ENCODE measurements at places on chromosomes 13 and 19.

- DNase-seq = no peak
Measured at GRCh38 chr13:113123226-113124201, 915 bp downstream of the F10 start.

- DNase-seq = no peak
Measured at GRCh38 chr13:30313311-30313710, 6.0 kb upstream of the KATNAL1 start.

DNA sequence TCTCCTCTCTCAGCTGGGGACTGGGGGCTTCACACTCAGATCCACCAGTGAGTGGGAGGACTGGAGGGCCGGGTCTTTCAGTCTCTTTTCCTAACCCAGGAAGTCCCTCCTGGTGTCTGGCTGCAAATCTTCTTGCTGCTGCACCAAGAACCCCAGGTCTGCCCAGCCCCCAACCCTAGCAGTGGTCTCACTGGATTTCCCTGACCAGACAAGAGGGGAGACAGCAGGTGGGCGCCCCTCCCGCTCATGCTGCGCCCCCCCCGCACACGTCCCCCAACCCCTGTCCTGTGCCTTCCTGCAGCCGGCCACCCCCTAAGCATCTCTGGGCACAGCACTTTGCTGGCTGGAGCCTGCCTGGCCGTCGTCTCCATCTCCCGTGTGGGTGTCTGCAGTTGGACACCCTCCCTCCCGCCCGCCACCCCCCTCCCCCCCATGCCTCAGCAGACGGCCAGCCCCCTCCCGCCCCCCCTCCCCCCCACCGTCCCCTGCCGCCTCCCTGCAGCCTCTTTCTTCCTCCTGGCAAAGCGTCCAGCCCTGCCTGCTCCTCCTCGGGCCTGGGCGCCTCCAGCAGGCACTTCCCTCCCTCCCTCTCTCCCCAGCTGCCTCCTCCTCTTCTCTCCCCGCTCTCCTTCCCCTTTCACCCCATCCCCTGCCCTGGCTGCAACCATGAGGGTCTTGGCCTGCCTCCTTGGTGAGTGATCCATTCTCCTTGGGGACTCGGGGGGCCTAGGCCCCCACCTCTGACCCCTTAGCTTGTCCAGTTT lies at the start of gene SSC5D:
SSC5D (plus strand) TSS at position 513 of the 764 bp plus-strand sequence; CDS start at position 667, 154 bp downstream.
- no peak for DNase-seq

- no peak for DNase-seq
Measured at GRCh38 chr13:36917311-36917710, 2.7 kb downstream of the SMAD9 start.

DNA sequence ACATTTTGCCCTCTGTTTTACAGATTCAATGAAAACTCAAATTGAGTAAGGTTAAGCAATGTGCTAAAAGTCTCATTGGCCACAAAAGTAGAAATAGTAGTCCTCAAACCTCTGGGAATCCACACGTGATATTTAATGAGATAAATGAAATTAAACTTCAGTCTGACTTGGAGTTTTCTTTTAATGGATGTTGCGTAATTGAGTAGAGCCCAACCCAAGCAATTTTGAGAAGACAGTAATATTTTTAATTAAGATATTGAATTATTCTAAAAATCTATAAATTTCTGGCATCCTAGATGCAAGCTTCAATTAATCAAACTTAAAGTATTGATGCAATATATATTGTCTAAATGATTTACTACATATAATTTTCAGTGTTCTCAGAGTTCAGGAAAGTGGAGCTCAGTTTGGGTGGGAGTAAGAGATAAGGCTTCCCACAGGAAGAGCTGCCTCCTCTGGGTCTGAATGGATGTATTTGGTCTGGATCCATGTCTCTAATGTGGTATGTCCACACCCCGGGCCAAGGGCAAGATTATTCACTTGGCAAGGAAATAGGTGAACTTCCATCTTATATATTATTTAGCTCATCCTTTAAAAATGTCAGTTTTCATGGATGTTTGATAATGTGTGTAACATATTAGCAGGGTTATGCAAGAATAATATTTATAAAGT lies 6.9 kb downstream of the MBNL2 start:
- DNase-seq = no peak

DNA sequence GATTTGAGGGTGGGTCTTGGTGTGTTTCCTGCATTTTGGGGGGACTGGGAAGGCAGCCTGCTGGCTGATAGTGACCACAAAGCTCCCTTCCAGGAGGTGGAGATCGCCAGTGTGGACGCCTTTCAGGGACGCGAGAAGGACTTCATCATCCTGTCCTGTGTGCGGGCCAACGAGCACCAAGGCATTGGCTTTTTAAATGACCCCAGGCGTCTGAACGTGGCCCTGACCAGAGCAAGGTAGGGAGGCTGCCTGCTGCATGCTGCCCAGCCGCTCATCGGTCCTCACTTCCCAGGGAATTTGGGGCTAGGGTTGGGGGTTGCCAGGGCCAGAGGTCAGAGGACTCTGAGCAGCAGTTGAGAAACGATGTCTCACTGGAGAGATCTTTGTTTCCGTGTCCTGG lies 30.2 kb downstream of the UPF1 start:
- no peak for DNase-seq

DNA sequence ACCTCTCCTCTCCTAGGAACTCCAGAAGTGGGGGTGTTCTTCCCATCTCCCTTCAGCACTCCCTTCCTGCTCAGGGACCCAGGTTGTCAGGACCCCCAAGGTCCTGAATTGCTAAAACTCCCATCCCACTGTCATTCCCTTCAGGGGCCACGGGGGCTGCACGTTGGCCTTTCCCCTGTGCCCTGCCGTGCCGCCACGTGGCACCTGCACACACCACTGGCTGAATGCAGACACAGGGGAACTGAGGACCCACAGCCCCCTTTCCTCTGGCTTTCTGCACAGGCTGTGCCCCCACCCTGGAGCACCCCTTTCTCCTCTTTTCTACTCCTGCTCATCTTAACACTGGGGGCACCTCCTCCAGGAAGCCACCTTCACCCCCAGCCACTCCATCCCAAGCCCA lies 9.0 kb downstream of the SHANK1 start:
- no peak for DNase-seq

- DNase-seq = no peak
Measured at GRCh38 chr19:45297674-45298073, 25.0 kb downstream of the CKM start.

DNA sequence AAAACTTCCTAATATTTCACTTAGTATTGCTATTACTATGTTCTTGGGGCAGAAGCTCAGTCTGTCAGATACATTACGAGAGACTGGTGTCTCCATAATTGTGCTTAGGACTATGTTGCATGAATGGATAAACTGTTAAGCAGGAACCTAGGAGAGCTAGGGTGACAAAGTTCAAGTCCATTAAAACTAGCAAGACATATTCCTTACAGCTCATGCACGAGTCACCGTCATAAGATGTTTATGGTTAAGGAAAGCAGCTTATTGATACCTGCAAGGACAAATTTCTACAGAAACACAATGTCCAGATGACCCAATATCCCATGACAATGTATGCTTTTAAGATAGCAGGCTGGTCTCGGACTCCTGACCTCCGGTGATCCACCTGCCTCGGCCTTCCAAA lies 5.7 kb upstream of the ZNF813 start:
- DNase-seq = no peak

- DNase-seq = no peak
Measured at GRCh38 chr19:5495792-5496191, 40.6 kb downstream of the ZNRF4 start.

DNA sequence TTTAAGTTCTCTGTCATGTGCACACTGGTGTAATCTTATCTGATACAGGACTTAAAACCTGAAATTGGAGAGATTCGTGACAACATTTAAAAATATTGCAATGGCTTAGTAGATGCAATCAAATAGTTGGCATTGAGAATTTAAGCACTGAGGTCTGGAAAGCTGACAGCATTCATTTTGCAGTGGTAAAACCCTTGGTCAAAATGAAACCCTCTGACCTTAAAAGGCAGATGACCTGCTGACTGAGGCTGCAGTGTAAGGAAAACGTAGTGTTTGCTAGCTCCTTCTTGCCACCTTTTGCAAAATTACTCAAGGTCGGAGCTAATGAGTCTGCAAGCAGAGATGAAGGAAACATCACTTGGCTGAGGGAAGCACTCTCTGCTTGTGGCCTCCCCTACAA lies 150.6 kb downstream of the KCTD12 start:
- DNase-seq = no peak

GRCh38 chr13:112244061-112244460 lies 132.1 kb upstream of the SPACA7 start:
- no peak for DNase-seq

DNA sequence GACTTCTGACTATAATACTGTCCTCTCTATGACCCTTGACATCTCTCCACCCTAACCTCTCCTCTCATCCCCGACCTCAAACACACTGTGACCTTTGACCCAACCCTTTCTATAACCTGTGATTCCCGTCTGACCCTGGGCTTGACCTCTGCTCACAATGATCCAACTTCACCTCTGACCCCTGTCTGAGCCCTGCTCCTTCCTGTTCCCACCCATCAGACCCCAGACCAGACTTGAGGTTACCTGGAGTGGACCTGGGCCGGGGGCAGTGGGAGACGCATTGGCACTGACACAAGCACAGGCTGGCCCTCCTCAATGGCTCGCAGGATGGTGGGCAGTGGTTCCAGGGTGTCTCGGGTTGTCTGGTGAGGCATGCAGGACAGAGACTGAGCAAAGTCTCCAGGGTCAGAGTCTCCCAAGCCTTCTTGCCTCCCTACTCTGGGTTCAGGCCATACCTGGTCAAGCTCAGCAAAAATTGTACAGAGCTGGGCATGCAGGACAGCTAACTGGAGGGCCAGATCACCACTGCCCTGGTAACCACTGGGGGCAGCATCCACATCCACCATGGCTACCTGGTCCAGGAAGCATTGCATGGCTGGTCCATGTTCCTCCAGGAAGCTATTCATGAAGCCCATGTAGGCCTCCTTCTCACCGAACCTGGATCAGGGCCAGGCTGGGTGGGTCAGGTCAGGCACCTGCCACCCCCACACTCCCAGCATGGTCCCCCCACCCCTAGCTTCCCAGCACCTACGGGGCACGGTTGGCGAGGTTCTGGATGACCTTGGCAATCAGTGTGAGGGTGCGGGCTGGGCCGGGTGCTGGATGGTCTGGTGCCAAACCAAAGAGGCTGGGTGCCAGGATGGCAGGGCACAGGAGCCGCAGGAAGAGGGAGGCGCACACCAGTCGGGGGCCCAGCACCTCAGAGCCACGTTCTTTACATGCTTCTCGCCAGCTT lies 4.4 kb upstream of the WIZ start:
- no peak for DNase-seq

DNA sequence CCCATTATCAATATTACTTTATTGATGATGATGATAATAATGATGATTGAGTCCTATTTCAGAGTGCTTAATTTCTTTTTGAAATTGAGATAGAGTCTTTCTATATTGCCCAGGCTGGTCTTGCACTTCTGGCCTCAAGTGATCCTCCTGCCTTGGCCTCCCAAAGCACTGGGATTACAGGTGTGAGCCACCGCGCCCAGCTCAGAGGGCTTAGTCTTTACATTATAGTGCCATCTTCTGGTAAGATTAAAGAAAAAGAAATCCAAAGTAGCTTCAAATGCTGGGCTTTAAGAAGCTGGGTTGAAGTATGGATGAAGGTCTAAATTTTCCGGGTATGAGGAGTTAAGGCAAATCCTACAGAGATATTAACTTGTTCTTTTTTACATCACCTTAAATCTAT lies 3.4 kb upstream of the ZNF333 start:
- no peak for DNase-seq

DNA sequence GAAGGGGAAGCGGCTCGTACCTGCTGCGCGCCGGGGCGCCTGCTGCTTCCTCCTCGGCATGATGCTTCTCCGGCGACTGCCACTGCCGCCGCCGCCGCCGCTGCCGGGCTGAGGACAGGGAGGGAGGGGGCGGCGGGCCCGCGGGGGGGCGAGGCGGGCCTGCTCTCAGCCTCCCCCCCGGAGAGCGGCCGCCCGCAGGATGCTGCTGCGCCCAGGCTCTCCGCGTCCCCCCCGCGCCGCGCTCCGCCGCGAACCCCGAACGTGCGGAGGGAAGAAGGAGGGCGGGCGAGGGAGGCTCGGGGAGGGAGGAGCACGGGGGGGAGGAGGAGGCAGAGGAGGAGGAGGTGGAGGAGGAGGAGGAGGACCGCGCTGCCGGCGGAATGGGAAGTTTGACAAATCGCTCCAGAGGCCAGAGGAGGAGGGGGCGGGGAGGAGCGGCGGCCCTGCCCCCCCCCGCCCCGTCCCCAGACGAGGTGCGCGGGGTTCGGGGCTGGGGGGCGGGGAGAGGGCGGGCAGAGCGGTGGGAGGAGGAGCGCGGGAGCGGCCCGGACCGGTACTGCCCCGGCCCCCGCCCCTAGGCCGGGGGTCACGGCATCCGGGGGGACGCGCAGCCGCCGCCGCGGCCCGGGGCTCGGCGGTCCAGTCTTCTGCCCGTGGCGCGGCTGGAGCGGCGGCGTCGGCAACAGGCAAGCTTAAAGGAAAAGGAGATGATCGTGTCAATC lies at the start of gene TSHZ3:
TSHZ3 (minus strand) TSS at position 277 of the 722 bp plus-strand sequence; CDS start at position 60, 217 bp downstream.
- DNase-seq = peak; percentile 24

DNA sequence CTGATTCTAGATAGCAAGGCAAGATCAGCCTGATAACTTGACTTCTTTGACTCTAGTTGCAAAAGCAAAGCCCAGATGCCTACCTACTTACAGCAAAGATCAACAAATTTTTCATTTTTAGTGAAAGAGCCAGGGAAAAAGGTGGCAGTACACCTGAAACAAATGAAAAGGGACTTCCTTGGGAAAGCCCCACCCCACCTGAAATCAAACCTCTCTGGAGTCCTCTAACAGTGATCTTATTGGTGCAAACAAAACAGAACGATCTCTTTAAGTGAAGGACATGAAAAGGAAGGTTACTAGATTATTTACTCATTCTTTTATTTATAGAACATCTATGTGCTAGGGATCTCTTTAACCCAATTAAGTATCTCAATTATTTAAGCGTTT lies 507 bp upstream of the LCP1 start:
- DNase-seq = no peak

DNA sequence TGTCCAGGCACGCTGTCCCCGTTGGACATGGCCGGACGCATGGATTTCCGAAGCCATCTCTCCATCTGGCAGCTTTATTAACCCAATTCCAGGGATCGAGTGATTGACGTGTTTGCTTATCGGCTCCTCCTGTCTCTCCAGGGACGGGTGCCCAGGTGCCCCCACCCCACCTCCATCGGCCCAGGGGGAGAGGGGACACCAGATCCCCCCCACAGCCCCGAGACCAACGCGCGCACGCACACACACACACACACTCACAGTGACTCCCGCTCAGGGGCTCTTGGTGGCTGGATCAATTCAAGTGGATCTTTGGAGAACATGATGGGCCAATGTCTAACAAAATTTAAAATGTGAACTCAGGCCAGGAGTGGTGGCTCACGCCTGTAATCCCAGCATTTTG lies 23.1 kb upstream of the ONECUT3 start:
- DNase-seq = no peak

GRCh38 chr19:10788146-10788545 lies 47.9 kb downstream of the TMED1 start:
- no peak for DNase-seq

- DNase-seq = no peak
Measured at GRCh38 chr19:55254625-55254977, 4.2 kb downstream of the PPP6R1 start.

GRCh38 chr13:95642999-95643398 lies 1.5 kb downstream of the DZIP1 start:
- no peak for DNase-seq
